Muscle of arm (tissue), 14 donors: ENCODE measurements at places on chromosomes 2 and 18. TPM values are rescaled to one million over a fixed set of nuclear protein-coding genes. Genes with fewer than 3 reads are reported as not detected.

The NOL4 gene
- not detected for polyA plus RNA-seq

The TNS1 gene
- 129 TPM for polyA plus RNA-seq

The AKAIN1 gene
- not detected for polyA plus RNA-seq

The MLPH gene
- polyA plus RNA-seq = 1.9 TPM

The SIX2 gene
- 5.3 TPM for polyA plus RNA-seq

The UGT1A10 gene
- not detected for polyA plus RNA-seq

The GPC1 gene
- polyA plus RNA-seq = 81.0 TPM

The RMC1 gene
- 15.3 TPM for polyA plus RNA-seq

The PCARE gene
- polyA plus RNA-seq = 0.13 TPM

The EFR3B gene
- 5.1 TPM for polyA plus RNA-seq

The CYP27C1 gene
- 4.8 TPM for polyA plus RNA-seq

The BMP10 gene
- polyA plus RNA-seq = not detected

The ERBB4 gene
- polyA plus RNA-seq = 6.4 TPM

The CCNYL1 gene
- polyA plus RNA-seq = 14.6 TPM

The CNDP1 gene
- 0.70 TPM for polyA plus RNA-seq

The DTNA gene
- polyA plus RNA-seq = 78.2 TPM

The THOC1 gene
- polyA plus RNA-seq = 32.6 TPM

The CNGA3 gene
- polyA plus RNA-seq = 0.92 TPM

The C2orf78 gene
- polyA plus RNA-seq = not detected

The FAP gene
- polyA plus RNA-seq = 96.5 TPM

The GTF2A1L gene
- polyA plus RNA-seq = not detected
